ENCODE measurements at places on chromosomes 3 and 15.

DNA sequence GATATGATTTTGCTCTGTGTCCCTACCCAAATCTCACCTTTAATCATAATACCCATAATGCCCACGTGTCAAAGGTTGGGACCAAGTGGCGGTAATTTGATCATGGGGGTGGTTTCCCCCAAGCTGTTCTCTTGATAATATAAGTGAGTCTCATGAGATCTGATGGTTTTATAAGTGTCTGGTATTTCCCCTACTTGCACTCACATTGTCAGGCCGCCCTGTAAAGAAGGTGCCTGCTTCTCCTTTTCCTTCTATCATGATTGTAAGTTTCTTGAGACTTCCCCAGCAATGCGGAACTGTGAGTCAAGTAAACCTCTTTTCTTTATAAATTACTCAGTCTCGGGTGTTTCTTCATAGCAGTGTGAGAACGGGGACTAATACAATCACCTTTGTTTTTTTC, 279.8 kb downstream of the ARPP21 start:
- DNase-seq, result no peak

- no peak for DNase-seq
Measured at GRCh38 chr15:71957026-71957425, 146.7 kb downstream of the NR2E3 start.

- no peak for DNase-seq
Measured at GRCh38 chr3:184255291-184256039, 5.9 kb downstream of the CAMK2N2 start.

DNA sequence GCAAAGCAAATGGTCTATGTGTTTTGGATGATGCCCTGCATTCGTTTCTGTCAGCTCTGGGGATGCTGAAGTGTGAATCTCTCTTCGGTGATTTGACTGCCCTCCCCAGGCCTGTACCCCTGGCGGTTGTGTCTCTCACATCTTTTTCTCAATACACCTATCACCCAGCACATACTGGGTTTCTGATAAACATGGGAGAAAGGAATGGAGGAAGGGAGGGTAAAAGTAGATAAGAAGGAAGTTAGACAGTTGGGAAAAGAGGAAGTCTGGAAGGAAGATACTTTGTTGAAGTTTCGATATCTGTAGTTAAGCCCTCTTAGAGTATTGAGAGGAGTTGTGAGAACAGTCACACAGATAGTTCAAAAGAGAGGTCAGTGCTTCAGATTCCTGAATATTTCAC, 35.8 kb upstream of the LRTM1 start:
- no peak for DNase-seq

- DNase-seq, result no peak
Measured at GRCh38 chr3:160126051-160126450, 99.2 kb upstream of the C3orf80 start.

- no peak for DNase-seq
Measured at GRCh38 chr15:81221449-81221848, 24.8 kb downstream of the IL16 start.

- no peak for DNase-seq
Measured at GRCh38 chr15:86353213-86353612, 273.5 kb downstream of the AGBL1 start.

GRCh38 chr3:109098079-109098644, 19.8 kb downstream of the MORC1 start:
- no peak for DNase-seq

DNA sequence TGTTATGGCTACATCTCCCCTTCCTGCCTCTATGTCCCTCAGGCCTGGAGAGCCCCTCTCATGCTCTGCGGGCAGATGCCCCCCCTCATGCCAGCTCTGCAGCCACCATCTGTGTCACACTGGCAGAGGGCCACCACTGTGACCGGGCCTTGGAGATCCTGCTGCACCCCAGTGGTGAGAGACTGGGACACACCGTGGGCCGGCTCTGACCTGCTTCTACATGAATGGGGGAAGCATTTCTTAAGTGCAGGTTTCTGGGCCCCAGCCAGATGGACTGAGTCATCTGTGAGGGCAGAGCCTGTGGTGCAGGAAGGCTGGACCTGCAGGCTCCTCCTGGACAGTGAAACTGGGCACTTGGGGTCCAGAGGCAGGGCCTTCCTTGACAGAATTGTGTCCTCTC, 4.8 kb downstream of the VWA5B2 start:
- no peak for DNase-seq

GRCh38 chr3:178492491-178492890, 43.7 kb upstream of the KCNMB2 start:
- peak; percentile 100 for DNase-seq

DNA sequence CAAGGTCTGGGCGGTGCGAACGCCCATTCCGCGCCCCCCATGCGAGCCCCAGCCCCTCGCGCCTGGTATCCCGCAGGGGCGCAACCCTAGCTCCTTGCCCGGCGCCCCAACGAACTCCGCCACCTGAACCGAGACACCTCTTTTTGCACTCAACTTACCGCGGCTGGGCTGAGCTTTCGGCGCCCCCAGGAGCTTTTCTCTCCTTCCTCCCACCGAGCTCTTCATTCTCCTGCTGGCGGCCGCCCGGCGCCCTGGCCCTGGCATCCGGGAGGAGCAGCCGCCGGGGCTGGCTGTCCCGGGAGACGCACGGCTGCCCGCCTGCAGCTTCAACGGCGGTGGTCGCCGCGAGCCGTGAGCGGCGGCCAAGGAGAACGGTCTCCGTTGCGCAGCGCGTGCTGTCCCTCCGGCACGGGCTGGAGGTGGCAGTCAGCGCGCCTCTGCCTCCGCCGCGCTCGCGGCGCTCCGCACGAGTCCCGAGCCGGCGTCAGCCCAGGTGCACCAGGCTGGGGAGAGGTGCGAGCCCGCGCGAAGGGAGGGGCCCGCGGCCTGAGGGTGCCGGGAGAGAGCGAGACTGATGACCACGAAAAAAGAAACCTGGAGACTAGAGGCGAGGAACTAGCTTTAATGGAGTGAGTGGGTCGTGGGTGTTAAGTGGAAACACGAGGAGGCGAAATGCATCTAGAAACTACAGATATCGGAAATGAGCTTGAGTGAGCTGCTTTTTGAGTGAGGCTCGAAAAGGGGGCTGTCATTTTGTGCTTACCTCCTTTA, 621.5 kb upstream of the ZNF385D start:
- no peak for DNase-seq

DNA sequence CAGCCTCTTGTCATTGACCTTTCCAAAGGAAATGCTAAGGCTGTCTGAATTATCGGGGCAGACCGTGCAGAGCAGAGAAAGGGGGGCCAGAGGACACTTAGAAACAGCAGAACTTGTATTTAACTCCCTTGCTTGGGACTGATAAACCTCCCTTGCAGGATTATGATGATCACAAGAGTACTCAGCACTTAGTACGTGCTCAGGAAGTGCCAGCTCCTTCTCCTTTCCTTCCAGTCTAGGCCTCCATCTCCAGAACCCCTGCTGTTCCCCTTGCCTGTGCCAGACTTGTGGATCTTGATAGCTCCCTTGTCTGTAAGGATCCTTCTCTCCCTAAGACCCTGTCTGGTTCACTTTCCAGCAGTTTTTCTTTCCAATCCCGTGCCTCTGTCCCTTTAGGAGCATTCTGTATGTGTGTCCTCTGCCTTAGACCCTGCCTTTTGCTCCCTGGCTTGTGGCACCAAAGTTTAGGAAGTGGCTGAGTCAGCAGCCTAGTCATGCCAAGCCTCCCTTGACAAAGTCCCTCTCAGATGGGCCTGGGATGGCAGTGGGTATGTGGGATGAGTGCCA, 747 bp downstream of the SORD start:
- DNase-seq, result no peak

DNA sequence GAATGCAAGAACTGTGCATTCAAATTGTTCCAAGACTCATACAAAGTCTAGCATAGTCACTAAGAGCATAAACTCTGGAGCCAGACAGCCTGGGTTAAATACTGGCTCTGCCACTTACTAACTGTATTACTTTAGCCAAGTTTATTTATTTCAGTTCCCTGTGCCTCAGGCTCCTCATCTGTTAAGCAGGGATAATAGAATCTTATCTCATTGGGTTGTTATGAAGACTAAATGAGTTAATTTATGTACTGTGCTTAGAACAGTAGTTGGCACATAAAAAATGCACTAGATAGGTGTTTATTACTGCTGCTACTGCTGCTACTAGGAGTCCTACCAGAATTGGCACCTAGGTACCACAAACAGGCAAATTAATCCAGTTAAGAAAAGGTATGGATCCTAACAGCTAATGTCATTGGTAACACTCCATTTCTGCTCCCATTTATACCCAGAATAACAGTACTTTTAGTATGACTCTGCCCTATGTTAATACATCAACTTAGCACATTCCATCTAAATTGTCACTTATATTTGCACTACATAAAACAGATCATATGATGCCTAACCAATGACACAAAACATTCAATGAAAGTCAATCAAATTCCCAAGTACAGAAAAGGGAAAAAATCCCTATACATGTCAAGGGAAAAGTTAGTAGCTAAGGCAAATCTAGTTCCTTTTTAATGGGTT, 45.7 kb downstream of the GSK3B start:
- DNase-seq, result no peak

DNA sequence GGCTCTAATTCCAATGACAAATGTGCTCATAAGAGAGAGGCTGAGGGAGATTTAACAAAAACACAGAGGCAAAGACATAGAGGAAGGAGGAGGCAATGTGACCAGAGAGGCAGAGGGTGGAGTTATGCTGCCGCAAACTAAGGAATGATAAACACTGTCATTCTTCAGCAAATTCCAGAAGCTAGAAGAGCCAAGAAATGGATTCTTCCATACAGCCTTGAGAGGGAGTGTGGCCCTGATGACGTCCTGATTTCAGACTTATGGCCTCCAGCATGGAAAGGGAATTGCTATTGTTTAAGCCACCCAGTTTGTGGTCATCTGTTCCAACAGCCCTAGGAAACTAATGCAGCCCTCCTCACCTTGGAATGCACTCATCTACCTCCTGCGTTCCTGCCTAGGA, 30.5 kb downstream of the CD47 start:
- no peak for DNase-seq

GRCh38 chr15:67836477-67836876, 3.4 kb downstream of the RNU6-1 start:
- DNase-seq, result no peak

GRCh38 chr15:77783636-77784035, 150.9 kb upstream of the LINGO1 start:
- no peak for DNase-seq

DNA sequence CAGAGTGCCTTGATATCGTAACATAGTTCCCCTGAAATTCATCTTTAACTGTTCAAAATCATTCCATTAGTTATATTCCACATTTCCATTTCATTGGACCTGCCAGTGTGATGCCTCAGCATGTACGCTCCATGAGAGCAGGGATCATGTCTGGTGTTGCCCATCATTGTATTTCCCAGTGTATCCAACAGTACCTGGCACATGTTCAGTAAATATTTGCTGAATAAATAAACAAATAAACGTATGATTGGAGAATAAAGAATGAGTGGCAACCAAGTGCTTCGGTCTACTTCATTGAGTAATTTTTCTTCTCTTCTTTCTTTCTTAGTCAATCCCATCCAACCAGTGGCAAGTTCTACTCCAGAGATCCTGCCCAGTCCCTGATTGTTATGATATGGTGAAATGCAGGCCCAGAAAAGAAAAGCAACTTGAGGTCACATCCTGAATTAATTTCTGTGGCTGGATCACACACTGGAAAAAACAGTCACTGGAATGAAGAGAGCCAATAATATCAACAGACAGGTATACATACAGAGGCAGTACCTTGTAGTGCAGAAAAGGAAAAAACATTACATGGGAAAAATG, 101.2 kb downstream of the PLCH1 start:
- DNase-seq, result no peak

- no peak for DNase-seq
Measured at GRCh38 chr3:78494851-78495250, 1272.9 kb downstream of the ROBO1 start.

- no peak for DNase-seq
Measured at GRCh38 chr3:192039593-192039992, 578.6 kb downstream of the PYDC2 start.

DNA sequence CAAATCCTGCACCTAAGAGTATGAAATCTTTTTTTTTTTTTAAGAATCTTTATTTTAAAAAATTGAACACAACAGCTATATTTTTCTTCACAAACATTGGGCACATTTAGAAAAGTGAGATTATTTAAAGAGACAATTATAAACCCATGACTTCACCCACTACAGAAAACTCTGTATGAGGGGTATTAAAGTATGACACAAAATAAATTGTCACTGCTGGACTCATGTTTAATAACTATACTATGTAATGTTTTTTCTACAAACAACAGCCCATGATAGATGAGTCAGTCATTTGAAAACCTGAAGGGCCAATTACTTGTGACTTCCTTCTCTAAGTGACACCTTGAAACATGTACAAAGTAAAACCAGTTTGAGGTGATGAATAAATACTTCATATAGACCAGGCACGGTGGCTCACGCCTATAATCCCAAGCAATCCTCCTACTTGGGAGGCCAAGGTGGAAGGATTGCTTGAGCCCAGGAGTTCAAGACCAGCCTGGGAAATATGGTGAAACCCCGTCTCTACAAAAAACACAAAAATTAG, 36.0 kb downstream of the AQR start:
- DNase-seq, result no peak

DNA sequence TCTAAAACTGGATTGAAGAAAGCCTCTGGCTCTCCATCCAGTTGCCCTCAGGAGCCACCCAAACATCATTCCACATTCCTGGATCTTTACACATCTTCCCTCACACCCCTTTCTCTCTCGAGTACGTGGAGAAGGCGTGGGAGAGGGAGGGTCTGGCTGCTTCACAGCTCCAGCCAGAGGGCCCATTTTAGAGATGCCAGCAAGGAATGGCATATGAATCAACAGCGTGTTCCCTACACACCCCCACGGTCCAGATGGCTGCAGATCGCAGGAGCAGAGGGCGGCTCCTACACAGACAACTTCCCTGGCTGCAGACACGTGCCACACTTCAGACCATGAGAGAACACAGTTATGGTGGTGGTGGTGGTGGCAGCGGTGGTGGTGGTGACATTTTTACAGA, 280.1 kb downstream of the ERC2 start:
- DNase-seq, result no peak

DNA sequence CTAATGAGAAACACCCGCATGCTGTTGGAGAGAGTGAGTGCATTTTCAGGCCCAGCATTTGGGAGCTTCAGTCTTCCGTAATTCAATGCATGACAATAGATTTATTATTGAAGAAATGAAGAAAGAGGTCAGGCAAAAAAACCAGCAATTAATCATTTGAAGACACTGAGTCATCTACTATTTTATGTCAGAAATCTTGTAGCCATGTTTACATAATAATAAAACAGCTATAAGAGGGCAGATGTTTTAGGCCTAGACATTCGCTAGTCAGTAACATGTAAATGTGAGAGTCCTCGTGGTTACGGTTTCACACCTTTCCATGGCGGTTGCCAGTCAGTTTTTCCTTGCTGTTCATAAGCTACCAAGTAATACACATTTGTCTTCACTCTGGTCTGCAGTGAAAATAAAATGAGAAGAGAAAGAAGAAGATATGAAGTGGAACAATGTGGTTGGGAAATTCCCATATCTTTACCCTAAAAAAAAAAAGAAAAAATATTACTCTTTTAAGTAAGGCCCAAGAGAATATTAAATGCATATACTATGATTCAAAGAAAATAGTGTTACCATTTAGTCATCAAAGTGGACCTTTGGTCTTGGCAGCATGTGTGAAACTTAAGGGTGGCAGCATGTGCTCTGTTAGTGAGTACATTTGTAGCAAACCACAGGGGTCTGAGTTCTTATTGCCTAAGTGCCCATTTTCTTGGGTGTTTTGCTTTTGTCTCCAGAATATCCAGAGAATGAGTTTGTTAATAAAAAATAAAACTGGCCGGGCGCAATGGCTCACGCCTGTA, 140.5 kb upstream of the TBL1XR1 start:
- no peak for DNase-seq
